NCI-H2107 (cell line): ENCODE measurements at places on chromosomes 7 and 10.

DNA sequence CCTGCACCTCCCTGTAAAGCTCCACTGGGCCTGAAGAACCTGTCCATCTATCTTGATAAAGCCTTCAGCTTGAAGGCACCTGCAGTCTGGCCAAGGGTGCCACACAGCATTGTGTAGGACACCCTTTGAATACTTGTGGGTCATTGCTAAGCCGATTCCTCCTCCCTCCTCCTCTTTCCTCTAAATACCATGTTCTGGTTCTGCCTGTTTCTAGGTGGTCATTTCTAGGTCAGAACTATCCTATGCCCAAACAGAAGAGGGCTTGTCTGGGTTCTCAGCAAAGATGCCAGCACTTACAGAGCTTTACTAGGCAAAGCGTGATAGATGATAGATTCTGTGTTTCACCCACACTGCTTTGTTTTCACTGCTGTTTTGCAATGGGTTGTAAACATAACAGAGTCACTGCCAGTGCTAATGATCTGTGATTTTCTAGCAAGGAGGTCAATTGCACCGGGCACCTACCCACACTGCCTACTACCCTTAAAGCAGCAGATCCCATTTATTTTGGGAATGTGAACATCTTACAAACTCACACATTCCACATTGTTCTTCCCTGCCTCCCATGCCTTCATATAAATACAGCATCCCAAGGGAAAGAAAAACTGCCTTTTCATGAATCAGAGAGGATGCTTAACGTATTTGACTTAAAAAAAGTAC is 279.1 kb upstream of the PITRM1 start:
- no peak for DNase-seq

- no peak for DNase-seq
Observed at GRCh38 chr7:141738592-141739013, 445 bp downstream of the SSBP1 start.

DNA sequence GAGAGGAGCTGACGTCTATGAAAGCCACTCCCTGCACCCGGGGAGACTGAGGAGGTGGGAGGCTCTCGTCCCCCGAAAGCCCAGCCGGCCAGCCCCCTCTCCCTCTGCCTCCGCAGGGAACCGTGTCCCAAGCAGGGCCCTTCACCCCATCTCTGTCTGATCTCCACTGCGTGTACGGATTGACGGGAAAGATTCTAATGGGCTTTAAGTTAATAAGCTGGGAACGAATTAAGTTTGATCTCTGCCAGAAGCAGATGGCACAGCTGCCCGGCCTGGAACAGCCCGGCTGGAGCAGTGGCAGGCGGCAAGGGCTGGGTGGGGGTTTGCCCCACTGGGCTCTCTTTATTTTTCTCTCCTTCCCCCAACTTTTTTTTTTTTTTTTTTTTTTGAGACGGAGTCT is 6.1 kb upstream of the SLC29A4 start:
- DNase-seq, result no peak

DNA sequence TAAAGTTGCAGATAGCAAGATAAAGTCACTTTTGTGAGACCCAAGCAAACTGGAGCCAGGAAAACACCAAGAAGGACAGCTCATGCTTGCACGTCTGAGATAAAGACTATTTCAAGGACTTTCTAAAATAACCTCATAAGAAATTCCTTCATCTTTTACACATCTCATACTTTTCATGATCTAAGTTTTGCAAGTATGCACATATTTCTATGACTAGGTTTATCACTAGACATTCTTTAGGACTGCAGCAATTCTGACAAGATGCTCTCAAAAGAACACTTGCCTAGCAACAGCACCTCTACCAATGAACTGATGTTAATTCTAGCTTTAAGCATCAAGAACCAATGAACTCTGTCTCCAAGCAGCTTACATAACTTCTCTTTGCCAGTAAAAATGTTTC is 457.6 kb downstream of the SEMA3D start:
- no peak for DNase-seq

DNA sequence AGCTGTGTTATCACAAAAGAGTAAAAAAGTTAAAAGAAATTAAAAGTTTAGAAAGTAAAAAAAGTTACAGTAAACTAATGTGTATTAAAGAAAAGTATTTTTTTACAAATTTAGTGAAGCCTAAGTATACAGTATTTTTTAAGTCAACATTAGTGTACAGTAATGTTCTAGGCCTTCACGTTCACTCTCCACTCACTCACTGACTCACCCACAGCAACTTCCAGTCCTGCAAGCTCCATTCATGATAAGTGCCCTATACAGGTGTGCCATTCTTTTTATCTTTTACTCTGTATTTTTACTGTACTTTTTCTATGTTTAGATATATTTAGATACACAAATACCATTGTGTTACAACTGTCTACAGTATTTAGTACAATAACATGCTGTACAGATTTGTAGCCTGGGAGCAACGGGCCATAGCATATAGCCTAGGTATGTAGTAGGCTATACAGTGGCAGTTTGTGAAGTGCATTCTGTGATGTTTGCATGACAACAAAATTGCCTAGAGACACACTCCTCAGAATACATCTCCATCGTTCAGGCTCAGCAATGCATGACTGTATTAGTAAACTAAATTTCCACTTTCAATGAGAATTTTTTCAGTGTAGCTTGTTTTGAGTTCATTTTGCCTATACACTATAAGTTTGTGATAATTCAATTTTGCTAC is 539.9 kb upstream of the C7orf33 start:
- DNase-seq, result no peak

DNA sequence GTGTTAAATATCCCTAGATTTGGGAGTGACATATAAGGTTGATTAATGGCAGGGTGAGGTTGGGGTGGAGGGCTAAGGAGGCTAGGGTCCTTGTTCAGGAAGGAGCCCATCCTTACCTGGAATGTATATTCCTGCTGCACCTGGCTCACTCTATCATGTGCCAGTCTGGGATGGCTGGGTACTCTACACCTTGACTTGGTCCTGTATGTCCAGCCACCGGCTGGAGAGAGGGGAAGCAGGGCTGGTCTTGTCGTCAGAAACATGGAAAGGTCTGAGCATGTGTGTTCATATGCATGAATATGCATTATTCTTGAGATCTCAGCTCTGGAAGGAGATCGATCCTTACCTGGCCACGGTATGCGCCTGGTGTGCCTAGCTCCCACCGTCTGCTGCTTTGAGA is 33.2 kb downstream of the TMEM270 start:
- DNase-seq, result no peak

GRCh38 chr10:121217331-121217730 is 366.2 kb downstream of the WDR11 start:
- no peak for DNase-seq

- DNase-seq, result no peak
Observed at GRCh38 chr10:90787393-90788198, 70.2 kb downstream of the HTR7 start.

DNA sequence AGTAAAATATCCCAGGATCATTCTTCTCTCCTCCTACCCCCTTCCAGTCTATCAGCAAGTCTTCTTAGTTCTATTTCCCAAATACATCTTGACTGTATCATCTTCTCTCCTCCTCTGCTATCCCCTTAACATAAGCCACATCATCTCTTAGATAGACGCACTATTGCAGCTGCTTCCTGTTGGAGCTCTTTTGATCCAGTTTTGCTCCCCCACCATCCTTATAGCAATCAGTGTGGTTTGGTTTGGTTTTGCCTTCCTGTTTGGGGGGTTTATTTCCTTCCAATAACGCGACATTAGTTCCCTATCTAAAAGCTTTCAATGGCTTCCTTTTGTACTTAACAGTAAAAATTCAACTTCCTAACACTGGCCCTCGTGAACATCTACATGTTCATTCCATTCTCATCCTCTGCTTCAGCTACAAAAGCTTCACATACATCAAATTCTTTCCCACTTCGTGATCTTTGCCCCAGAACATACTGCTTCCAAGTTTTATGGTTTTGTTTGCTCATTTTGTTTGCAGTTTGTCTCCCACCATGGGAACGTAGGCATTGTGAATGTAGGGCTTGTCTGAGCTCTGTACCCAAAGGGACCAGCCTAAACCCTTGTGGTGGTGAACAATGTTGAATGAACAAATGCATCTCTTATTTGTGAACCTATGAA is 33.7 kb upstream of the PLXDC2 start:
- no peak for DNase-seq

GRCh38 chr7:129843978-129844840 is 108.6 kb downstream of the UBE2H start:
- no peak for DNase-seq

- DNase-seq, result no peak
Observed at GRCh38 chr10:72648301-72648700, 22.4 kb upstream of the MICU1 start.

DNA sequence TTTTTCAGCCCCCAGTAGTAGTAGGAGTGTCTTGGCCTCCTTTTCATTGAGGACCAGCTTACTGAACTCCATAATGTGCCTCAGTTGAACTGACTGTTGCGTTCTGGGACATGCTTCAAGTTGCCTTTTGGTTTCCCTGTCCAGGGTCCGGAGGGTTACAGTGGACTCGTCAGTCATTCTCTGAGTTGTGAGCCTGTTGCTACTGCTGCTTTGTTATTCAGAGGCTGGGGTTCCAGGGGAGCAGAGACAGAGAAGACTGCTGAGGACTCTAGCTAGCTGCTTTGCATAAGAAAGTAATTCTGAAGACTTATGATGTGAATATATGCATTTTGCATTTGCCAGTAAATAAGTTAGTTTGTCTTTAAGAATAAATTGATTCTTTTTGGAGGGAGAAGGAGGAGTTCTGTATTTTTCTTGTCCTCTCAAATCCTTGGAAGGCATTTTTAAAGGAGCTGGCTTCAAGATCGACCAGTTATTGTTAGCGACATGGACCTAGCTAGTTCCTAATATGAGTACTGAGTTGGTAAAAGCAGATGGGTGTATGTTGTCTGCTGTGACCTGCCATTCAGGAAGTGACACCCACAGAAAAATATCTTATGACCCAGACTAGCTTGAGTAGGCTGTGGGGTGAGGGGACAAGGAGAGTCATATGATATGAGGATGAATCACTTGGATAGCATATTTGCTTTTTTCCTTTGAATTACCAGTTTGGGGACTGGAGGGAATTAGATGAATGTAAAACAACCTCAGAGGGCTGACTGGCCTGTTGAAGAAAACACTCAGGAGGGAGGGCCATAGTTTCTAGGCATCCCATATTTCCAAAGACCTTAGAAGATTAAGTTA is 8.3 kb downstream of the PI4K2A start:
- no peak for DNase-seq

DNA sequence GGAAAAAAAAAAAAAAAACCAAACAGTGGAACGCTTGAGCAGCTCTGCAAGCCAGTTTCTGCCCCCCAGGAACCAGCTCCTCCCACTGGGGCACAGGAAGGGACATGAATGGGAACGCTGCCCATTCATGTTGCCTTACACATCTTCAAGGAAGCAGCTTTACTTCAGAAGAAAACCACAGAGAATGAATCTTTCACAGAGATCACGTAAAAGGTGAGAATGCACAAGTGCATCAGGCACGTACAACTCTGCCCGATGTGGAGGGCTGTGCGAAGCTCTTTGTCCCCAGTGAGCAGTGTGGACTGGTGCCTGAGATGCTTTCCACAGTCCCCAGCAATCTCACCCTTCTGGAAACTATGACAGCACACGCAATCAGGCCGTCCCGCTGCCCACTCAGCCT is 106.2 kb downstream of the DLG5 start:
- DNase-seq, result no peak

GRCh38 chr10:75910032-75910431 is 478.6 kb downstream of the LRMDA start:
- DNase-seq, result no peak

DNA sequence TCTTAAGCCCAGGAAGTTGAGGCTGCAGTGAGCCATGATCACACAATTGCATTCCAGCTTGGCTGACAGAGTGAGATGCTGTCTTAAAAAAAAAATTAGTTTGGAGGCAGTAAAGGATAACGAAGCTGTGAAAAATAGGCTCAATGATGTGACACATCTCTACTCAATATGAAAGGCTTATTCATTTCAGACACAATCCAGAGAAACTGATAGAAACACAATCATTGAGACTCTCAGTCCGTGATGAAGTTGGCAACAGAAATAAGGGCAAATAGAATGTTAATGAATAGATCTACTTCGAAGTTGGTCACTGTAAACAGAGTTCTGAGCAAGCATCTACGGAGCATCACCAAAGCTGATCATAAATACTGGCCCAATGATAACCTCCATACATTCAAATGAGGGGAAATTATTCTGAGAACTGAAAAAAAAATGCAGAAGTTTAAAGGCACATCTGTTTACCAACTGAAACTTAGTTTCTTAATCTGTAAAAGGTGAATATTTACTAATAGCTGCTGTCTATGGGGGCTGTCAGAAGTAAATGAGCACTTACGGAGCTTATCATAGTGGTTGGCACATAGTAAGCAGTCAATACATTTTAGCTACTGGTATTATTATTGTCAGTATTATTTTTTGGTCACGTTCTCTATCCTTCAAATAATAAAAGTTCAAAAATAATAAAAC is 70.4 kb downstream of the AKR1B1 start:
- no peak for DNase-seq
